ENCODE measurements at places on chromosomes 5 and 9.

DNA sequence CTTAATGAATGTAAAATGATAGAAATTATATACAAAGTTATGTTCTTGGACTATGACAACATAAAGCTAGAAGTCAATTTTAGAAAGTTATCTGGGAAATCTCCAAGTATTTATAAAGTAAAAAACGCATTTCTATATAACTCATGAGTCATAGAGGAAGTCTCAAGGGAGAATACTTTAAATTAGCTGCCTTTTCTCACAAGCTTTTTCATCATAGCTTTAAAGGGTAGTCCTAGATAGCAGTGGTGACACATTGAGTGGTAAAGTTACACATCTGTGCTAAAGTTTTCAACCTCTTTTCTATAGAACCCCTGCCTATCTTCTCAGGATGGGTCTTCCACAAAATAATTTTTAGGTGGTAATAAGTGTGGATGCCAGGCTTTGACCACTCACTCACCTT lies 598.3 kb upstream of the FAM174A start:
- no peak for DNase-seq

DNA sequence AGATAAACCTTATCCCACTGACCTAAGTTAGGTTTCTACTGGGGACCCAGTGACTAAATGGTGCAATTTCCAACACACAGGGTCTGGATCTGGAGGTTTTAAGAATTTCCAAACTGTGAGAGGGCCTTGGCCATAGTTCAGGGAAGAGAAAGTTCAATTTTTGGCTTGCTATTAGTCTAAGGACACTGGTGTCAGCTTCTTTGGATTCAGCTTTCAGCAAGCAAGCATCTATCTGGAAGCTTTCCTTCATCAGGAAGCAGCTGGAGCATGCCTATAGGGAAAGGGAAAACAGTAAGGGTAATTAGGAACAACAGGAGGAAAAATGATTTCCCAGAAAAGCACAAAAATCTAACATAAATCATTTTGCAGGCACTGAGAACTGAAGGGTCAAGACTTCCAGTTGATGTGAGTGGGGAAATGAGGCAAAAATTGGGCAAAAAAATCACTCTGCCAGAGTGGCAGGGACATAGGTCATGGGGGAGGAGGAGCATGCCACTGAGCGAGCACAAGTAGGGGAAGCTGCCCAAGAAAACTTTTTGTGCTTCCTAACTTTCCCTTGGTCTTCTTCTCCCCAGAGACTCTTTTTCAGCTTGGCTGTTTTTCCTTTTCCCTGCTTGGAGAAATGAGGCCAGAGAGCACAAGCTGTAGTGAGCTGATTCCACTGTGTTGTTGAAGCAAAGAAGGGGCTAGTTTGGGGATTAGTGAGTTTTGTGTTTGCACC lies 299.6 kb downstream of the FGF10 start:
- DNase-seq, result no peak

DNA sequence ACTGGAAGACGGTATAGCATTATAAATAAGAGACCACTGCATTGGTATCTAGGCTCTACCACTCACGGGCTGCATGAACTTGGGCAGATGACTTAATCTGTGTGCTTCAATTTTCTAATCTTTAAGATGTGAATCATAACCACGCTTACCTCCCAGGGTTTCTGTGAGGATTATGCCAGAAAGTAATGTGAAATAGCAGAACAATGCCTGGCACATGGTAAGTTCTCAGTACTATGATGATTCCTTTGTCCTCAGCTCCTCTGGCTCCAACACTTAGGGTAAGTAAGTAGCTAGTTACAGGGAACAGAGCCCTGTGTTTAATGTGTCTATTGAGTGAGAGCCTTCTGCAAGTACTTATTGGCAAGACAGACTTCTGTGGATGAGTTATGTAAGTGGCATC lies 31.1 kb downstream of the POU4F3 start:
- no peak for DNase-seq

GRCh38 chr5:159050316-159051143 lies 49.2 kb downstream of the EBF1 start:
- DNase-seq, result no peak

DNA sequence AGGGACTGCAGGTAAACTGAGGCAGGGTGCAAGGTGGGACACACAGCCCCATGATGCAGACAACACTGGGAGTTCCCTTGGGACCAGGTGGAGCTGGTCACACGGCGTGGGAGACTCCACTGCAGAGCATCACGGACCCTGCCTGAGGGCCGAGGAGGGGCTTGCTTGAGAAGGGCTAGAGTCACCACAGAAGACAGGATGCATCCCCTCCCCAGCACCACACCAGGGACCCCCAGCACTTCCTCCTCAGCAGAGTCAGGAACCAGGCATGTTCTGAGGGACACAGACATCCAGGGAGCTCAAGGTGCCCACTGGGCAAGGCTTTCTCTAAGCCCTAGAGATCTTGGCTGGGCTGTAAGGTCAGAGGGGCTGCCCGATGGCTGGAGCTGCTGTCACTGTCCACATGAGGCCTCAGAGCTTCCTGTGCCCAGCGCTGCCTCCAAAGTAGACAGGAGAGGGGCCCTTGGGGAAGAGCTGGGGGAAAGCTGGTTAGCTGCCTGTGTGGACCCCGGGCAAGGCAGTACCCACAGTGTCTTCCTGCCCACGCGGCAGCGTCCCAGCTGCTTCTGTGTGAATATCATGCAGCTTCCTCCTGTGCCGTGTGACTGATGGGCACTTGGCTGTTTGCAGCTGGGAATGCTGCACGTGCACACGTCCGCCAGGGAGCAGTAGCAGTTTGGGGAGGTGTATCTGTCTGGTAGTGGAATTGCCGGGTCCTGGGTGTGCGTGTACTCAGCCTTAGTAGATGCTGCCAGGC lies 176.6 kb downstream of the CACNA1B start:
- DNase-seq, result no peak

GRCh38 chr5:15283076-15283475 lies 216.9 kb upstream of the FBXL7 start:
- DNase-seq, result no peak
